ENCODE measurements at places on chromosomes 1 and 21.

- no peak for DNase-seq
Observed at GRCh38 chr1:147891088-147891487, 11.5 kb upstream of the GJA8 start.

- DNase-seq, result no peak
Observed at GRCh38 chr1:221939607-221940006, 197.7 kb upstream of the DUSP10 start.

DNA sequence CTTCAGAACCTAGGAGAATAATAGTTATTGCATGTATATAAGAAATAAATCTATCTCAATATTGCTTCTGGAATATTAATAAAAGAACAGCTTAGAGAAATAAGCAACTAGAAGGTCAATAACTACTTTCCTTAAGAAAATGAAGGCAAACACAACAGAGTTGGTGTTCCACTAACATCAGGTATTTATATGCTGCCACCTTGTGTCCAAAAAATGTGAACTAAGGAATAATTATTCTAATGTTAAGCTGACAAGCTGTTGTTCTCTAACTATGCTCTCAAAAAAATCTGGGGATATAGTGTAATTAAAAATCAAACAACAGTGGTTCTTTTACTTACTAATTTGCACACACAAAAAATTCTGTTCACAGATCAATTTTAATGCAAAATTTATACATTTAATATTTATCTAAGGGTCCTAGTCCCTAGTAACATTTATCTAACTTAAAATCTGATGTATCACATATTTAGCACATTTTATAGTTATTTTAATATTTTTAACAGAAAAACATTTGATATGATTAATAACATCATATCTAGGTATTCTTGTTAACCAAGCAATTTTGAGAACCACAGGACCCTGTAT is 39.6 kb downstream of the UCHL5 start:
- DNase-seq, result no peak

- no peak for DNase-seq
Observed at GRCh38 chr1:112457955-112458354, 50.8 kb upstream of the WNT2B start.

GRCh38 chr1:217462159-217462558 is 168.7 kb downstream of the GPATCH2 start:
- no peak for DNase-seq

DNA sequence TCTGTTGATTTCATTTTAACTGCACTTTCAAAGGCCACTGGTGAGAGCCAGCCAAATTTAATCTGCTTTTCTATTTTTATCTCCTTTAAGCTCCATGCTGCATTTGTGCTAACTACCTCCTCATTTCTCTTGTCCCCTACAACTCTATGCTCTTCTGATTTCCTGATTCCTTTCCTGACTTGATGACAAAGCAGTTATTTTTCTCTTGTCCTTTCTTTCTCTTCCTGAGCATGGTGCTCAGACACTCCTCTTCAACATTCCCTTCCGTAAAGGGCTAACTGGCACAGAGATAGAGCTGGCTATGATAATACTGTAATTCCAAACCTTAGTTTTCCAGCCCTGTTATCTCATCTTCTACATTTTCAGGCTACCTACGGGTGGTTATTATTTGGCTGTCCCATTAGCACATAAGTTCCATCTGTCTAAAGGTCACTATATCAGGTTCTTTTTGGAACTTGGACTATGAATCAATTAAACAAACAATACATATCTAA is 6.8 kb upstream of the BCAS2 start:
- DNase-seq, result no peak

DNA sequence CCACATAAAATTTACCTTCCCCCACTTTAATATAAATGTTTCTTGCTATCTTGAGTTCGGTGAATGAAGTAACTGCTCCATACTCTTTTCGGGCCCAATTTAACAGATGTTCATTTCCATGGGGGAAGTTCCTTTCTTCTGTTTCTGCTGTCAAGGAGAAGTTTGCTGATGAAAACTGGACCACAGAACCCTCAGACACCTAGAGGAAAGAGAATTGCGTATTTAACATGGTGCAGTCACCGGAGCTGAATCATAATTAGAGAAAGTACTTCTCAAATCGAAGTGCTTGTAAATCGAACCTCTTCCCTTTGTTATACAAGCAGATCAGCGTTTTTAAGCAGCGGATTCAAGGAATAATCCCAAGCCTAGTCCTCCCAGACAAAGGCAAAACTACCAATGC is 151.2 kb downstream of the TGFBR3 start:
- no peak for DNase-seq

DNA sequence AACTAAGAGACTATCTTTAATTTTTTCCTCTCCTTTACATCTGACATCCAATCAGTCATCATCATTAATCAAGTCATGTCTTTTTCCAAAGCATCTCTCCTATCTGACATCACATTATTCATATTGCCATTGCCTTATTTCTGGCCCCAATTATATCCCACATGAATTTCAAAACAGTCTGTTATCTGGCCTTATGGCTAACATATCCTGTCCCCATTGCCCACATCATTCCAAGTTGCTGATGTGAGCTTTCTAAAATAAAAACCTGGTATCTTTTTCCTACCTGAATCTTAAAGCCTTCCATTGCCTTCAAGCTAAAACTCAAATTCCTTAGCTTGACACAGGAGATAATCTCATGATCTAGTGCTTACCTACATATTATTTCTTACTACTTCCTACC is 283.9 kb downstream of the LRRC40 start:
- no peak for DNase-seq

GRCh38 chr1:12148160-12148957 is 18.4 kb upstream of the TNFRSF1B start:
- DNase-seq, result no peak

GRCh38 chr1:9753121-9753531 is 70.6 kb downstream of the CLSTN1 start:
- peak; percentile 20 for DNase-seq
